GM10248 (cell line): ENCODE measurements at places on chromosomes 1 and 21.

GRCh38 chr1:14519976-14520375, 78.5 kb upstream of the KAZN start:
- no peak for DNase-seq

- no peak for DNase-seq
These were observed 410.5 kb upstream of the LRRC7 start for GRCh38 chr1:69157046-69157756.

DNA sequence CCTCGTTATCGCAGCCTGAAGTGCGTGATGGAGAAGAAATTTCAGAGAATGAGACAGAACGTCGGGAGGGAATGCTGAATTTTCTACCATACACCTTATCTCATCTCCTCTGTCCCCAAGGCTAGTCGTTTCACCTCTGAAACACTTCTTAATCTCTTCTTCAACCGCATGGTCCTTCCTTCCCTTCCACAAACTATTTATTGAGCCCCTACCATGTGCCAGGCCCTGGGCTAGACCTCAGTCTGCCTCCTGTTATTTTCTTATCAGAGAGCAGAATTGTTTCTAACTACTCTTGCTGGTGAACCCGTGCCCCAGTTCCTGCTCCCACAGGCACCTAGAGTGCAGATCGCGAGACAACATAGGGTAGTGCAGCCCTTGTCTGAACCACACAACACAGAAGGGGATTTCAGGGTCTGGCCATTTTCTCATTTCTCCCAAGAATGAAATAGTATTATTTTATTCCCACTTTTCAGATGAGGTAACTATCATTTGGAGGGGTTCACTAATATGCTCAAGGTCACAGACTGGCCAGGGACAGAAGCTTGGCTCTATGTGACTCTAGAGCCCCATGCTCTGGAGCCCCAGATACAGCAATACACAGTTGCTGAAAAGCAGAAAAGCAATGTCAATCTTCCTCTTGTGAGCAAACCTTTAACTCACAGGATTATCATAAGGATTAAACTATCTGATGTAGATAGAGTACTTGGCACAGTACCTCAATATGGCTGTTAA, 598 bp upstream of the ADIPOR1 start:
- no peak for DNase-seq

- DNase-seq = no peak
These were observed 20.8 kb upstream of the PTPRF start for GRCh38 chr1:43509740-43510375.

DNA sequence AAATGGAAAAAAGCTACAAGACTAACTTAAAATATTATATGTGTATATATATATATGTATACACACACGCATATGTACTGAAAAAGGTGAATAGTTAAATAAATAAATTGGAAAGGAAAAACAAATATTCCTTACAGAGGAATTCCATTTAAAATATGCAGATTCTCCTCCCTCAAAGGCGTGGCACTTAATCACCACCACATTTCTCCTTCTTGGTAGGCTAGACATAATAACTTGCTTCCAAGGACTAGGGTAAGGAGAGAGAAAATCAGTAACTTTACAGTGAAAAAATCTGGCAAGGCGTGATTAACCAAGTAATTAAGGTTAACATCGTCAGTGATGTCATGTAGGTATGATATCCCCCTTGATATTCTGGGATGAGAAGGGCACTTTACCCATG, 84.0 kb upstream of the USP25 start:
- no peak for DNase-seq

DNA sequence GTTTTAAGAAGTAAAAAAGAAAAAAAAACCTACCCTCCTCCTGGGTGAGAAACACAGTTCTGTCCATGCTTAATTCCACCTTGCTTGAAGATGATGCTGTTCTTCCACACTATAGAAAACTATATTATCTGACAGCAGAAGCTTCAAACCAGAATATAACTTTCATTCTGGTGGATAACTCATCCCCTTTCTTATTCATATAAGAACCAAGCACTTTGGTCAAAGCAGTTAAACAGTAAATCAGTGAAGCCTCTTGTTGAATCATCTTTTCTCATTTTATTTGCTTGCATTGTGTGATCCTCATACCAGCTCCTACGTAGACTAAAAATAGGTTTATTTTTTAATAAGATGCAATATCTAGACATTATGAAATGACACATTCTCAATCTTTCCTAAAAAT, 36.7 kb upstream of the PRDX6 start:
- DNase-seq = no peak

DNA sequence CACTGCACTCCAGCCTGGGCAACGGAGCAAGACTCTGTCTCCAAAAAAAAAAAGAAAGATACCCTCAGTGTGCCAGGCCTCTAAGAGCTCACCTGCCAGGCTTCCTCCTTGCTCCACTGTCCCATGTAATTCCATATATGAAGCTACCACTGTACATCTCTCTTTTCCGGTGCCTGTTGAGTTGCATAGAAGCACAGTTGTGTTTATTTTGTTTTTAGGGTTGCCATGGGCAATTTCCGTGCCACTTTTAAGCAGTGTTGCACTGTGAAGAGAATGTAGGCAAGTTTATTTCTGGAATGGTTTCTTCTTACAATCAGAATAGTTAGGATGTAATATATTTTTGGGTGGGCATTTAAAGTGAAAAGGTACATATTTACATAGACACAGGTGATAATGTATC, 23.3 kb downstream of the MR1 start:
- no peak for DNase-seq

GRCh38 chr1:106555571-106555970, 500.9 kb upstream of the PRMT6 start:
- DNase-seq = no peak

DNA sequence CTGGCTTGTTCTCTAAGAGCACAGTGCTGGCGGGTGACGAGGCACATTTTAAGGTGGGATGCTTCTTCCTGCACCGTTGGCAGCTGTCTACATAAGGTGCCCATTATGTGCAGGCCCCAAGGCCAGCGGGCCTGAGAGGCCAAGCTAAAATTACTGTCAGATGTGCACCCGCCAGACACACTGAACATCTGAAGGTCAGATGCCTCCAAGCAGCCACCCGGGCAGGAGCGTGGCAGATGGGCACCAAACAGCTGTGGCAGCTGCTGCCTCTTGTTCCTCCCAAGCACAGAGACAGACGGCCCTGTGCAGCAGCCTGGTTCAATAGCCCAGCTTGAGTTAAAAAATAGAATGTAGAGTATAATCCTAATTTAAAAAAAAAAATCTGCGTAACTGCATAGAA, 211.9 kb upstream of the EDN2 start:
- DNase-seq = no peak

- DNase-seq = no peak
These were observed 5.5 kb upstream of the CD1A start for GRCh38 chr1:158248771-158249170.

- DNase-seq = no peak
These were observed 70.9 kb downstream of the APP start for GRCh38 chr21:26099610-26100219.

DNA sequence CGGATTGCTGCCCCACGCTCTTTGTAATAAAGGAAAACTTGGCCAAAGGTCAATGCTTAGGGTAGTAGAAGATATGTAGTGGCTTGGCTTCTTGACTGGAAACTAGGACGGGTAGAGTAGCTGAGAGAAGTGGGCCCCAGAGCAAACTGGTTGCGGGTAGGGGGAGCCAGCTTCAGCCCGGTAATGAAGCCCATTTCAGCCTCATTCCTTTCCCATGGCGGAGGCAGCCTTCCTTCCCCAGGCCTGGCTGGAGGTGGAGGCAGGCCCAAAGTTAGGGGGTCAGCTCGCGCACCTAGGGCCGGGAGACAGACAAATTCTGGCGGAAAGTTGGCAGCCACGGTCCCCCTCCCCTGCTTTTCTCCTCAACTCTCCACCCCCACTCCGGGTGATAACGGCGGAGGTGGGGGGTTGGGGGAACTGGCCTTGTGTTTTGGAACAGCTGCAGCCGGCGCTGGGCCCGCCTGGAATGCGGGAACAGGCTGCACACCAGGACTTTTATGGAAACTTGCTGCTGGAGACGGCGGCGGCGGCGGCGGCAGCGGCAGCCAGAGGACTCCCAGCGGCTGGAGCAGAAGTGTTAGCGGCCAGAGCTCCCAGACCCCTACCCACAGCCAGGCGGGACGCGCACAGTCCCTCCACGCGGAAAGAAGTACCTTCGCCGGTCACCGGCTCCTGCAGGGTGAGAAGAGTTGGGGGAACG, at the start of gene NEXN:
Gene NEXN, plus strand, starts transcription at position 544 of the 700 bp plus-strand sequence. CDS start 27,483 bp downstream, outside the sequence.
- DNase-seq = peak; percentile 18

GRCh38 chr21:14548779-14549178, 2.7 kb upstream of the SAMSN1 start:
- no peak for DNase-seq

DNA sequence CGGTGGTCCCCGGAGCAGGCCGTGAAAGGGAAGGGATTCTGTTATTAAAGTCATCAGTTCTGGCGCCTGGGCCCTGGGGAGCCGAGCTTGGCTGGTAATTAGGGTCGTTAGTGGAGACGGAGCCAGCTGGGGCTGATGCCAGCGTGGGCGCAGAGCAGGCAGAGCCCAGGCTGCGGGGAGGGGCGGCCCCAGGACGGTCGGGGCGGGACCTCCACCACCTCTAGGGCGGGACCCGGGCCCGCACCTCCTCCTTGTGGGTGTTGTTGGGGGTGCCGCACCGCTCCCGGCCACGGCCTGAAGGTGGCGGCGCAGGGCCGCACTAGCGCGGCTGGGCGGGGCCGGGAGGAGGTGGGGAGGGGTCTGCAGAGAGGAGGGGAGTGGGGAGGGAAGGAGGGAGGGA, 470.6 kb downstream of the PTPRU start:
- DNase-seq = peak; percentile 78

GRCh38 chr1:213724640-213725536, 262.9 kb upstream of the PROX1 start:
- no peak for DNase-seq

DNA sequence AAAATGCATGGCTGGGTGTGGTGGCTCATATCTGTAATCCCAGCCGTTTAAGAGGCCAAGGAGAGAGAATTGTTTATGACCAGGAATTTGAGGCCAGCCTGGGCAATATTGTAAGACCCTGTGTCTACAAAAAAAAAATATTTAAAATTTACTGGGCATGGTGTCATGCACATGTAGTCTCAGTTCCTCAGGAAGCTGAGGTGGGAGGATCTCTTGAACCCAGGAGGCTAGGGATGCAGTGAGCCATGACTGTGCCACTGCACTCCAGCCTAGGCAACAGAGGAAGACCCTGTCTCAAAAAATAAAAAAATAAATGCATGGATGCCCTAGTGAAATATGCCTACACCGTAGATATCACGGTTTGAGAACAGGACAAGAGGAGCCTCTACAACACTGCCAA, 1331.2 kb upstream of the B3GALT2 start:
- no peak for DNase-seq

- DNase-seq = no peak
These were observed 83.5 kb upstream of the ADGRL2 start for GRCh38 chr1:81717230-81717629.

DNA sequence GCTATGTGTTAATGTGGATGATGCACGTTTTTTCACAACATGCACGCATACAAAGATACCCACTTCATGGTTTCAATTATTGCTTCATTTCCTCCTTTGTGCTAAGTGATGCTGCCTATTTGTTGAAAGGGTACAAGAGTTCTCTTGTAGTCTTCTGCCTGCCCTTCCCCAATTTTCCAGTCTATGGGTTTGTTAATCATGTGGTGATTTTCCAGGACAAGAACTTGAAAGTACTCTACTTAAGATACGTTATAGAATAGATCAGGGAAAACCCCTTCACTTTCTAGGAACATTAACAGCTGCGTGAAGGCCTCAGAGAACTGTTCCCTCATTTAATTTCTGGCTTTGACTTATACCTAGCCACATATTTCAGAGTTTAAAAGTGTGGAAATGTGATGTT, 52.1 kb upstream of the SLC44A3 start:
- no peak for DNase-seq

DNA sequence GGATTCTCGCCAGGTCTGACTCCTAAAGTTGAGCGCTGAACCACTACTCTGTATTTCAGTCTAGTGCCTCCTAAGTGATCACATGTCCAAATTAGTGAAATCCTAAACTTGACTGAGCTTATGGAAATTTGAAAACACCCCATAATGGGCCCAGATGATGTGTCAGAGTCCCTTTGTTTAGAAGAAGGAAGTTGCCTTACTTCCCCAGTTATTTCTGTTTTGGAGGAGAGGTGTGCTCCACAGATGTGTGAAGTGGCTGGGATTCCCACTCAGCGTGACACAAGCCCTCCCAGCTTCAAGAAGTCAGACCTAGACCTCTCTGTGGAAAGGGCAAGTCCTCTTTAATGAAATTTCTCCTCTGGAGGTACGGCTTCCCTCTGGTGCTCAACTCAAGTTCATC, 188.8 kb downstream of the TTLL7 start:
- DNase-seq = no peak

DNA sequence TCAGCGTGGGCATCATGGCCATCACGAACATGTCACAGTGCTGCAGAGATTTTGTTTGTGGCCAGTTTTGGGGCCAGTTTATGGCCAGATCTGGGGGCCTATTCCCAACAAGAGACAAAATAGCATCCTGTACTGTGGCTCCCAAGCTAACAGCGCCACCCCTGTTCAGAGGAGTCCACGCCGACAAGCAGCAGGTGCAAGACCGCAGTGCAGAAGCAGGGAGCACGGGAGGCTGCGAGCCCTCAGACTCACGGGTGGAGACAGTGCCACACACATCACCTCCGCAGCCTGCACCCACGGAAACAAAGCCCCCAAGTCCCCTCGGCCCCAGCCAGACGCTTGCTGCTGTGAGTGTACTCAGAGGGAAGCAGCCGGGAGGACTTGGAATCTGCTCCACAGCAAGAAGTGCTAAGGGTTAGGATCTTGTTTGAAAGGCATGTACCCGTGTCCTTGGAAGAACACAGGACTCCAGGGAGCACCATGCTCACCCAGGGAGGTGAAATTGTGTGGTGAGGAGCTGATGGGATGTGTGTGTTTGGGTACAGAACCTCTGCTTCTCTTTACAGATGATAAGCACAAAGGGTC, 7.1 kb downstream of the TCP10L start:
- no peak for DNase-seq

DNA sequence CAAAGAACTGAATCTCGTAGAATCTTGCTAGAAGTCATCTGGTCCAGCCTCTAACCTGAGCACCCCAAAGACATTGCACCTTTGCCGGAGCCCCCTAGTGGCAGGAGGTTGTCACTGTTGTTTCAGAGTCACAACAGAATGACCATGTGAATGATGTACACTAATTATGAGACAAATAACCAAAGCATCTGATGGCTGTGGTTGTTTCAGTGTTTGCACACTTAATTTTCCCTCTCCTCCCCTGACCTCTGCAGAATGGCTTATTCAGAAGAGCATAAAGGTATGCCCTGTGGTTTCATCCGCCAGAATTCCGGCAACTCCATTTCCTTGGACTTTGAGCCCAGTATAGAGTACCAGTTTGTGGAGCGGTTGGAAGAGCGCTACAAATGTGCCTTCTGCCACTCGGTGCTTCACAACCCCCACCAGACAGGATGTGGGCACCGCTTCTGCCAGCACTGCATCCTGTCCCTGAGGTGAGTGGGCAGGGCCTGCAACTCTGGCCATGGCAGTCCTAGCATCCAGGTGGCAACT, 26.4 kb downstream of the TRAF5 start:
- DNase-seq = peak; percentile 66

- no peak for DNase-seq
These were observed 198.5 kb downstream of the RHOU start for GRCh38 chr1:228933753-228934152.
